Amygdala (tissue), 56 donors: ENCODE measurements at places on chromosomes 7 and 10.
A peak's percentile ranks its signal among the peaks of the same experiment; 100 is the strongest.

- no peak for DNase-seq
Measured at GRCh38 chr7:135991322-135991721, 14.2 kb upstream of the MTPN start.

GRCh38 chr7:151732292-151732691 lies 144.6 kb downstream of the PRKAG2 start:
- DNase-seq = no peak

DNA sequence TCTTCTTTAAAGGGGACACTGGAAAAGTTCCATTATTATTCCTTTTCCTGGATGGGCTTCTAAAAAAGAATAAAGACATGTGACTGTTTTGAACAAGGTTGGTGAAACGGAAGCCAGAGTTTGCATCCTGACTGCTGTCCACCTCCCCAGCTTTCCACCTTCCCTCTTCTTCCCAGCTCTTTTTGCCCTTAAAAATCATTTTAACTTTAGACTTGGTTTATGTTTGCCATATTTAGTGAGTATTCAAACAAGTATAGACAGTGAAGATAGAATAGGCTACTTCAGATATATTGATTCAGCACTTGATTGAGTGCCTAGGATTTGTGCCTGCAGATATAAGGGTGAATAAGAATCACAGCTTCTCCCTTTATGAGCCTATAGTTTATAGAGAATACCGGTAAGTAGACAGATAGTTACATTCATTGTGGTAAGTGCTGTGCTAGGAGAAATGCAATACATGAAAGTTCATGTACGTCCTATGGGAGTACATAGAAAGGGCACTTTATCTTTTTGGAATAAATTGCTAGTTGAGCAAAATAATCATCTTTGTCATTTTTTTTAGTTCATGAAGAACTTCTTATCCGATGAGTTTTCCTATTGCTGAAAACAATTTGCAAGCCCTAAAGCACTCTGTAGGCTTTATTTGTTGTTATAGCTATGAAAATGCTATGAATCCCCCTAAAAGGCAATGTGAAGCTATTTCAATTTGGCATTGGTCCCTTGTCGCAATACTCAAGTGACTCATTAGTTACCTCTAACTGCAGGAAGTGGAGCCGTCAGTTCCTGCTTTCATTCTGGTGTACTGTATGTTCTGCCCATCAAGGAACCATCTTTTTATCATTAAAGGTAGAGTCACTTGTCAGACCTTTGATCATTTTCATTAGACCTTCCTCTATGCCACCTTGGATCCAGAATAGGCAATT lies 57.2 kb upstream of the STRIP2 start:
- no peak for DNase-seq

DNA sequence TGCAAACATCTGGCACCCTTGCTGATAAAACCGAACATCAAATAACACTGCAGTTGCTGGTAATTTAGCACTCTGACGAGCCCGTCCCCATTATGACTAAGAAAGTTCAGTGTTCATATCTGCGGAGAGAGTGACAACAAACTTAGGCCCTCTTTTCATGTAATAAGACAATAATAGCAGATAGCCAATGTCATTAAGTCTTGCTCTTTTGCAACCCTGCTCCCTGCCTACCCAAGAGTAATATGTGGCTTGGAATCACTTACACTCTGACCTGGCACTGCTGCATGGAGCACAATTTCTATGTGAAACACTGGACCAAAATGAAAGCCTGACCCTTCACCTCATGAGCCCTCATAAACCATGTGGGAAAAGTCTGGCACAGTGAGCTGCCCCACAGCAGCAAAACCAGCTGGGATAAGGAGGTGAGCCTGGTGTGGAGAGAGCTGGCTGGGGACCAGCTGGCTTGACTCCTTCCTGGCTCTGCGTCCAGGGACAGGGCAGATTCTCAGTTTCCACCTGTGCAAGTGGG lies 86.5 kb downstream of the HIPK2 start:
- DNase-seq = no peak

GRCh38 chr7:131943646-131944045 lies 387.2 kb upstream of the PODXL start:
- DNase-seq = no peak

GRCh38 chr10:33336582-33337325 lies 2.3 kb upstream of the NRP1 start:
- peak; percentile 46 for DNase-seq

DNA sequence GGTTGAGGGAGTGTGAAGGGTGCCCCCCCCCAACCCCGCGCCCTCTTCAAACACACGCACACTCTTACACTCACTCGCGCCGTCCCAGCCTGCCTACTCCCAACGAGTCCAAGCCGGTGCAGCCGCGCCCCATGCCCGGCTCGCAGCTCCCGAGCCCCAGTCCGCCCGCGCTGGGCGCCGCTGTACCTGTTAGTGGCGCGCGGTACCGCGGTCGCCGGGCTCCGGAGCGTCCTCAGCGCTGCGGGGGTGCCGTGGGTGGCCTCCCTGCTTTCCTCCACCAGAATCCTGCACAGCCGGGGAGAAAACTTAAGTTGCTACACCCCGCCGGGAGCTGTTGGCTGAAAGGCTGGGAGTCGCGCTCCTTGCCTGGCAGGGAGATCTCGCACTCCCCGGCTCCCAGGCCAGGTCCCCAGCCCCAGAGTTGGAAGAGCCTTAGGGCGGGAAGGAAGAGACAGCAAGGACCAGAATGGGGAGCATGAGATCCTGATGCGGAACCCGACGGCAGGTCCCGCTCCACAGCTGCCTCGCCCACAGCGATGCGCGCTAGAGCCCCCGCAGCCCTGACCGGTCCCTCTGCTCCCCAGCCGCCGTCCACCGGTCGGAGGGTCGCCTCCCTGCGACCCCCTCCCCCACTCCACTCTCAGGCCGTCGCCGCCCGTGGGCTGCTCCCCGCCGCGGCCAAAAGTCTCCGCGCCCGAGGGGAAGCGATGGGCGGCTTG lies 863 bp downstream of the ST8SIA6 start:
- DNase-seq = no peak

- DNase-seq = no peak
Measured at GRCh38 chr7:47878662-47879061, 69.6 kb downstream of the PKD1L1 start.

GRCh38 chr7:93750986-93751385 lies 139.6 kb downstream of the TFPI2 start:
- DNase-seq = no peak

GRCh38 chr10:124303662-124304418 lies 114.9 kb downstream of the OAT start:
- no peak for DNase-seq

DNA sequence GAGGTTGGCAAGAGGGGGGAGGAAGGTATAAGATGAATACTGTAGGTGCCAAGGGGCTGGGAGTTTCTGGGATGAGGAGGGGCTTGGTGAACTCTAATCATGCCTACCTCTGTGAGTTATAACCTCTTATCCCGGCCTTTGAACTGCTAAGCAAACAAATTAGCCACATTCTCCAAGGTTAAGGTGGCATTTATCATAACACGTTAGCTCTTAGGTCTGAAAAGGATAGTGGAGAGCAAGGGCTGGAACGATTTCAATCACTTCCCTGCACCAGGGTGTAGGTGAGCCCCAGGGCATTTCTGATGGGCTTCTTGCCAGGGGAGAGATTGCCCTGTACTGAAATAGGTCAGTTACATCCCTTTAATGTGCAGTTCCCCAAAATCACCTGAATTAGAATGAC lies 28.6 kb upstream of the DMBT1 start:
- DNase-seq = no peak

DNA sequence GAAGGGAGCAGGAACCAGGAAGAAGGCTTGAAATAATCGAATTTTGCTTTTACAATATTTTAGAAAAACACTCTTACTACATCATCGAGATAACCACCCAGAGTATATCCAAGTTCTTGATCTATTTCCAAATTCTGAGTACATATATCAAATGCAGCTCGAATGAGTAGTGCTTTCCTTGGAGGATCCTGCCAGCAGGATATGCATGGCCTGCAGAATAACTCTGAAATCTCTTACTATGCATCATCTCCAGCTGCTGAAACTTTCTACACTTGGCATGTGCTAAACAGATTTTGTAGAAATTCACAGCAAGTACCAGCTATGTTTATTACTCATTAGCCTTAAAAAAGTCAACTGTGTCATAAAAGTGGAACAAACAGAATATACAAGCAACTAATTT lies 44.0 kb upstream of the ANK3 start:
- DNase-seq = no peak

- DNase-seq = no peak
Measured at GRCh38 chr7:89966067-89966664, 188.1 kb upstream of the STEAP1 start.

DNA sequence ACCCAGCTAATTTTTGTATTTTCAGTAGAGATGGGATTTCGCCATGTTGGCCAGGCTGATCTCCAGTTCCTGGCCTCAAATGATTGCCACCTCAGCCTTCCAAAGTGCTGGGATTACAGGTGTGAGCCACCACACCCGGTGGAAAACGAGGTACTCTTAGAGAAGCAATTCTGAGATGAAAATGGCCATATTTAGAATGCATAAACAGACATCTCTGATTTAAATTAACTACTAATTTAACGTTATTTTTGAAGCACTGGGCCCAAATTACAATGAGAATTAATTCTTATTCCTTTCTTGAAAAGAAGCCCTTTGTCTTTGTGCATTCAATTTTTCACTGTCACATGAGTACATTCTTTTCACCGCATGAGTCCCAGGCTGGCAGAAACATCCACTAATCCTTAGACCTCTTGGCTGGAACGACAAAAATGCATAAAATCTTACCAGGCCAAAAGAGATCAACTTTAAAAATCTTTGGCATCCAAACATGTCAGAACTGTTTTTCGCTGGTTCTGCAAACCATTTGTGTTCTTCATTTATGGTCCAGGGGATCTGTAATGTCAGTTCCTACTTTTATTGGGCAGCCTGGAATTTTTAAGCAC lies 60.1 kb upstream of the CAPZA2 start:
- no peak for DNase-seq

GRCh38 chr10:43227911-43228782 lies 38.7 kb downstream of the RASGEF1A start:
- no peak for DNase-seq

DNA sequence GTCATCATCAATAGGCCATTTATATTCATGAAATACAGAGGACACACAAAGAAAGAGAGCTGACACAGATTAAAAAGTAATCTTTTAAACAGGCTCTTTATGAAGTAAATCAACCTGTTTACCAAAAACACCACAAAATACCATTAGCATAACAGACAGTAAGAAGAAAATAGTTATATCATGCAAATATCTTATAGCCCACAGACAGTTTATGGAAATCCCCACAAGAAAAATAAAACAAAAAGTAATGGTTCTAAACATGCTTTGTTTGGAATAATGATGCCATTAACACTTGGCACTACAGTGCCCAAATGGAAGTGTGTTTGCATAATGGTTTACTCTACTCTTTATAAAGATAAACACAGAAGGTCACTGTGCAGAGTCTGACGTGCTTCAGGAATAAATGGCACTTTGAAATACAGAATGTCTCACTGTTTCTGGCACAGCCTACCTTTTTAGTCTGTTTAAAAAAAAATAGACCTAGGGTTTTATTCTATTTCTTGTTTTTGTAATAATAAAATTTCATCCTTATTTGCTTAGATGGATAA lies 30.1 kb downstream of the SEMA3D start:
- no peak for DNase-seq

DNA sequence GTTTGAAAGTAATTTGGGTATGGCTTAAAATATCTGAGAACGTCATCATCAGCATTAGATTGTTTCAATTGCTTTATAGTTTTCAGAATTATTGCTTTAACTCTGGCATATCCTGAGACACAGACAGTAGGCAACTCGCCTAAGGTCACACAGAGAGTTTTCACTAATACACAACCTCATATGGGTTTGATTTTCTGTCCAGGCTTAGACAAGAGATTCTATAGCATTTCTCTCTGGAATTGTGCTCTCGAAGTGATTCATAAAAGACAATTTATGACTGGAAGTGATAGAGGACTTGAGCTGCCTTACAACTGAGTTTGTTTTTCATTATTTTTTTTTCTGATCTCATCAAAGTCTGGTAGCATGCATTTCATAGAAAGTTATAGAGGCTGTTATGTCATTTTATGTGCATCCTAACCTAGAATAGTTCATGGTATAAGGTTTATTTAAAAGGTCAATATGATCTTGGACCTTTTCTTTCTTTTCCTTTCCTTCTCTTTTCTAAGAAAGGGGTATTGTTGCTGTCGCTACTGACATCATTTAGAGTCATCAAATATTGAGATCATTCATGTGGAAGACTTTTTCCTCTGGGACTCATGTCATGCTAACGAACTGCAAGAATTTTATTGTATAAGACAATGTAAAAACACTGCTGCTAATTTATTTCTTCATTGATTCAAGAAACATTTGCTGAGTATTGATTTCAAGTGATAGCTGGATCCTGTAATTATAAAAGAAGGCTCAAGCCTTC lies 278.2 kb downstream of the PLXDC2 start:
- DNase-seq = no peak

DNA sequence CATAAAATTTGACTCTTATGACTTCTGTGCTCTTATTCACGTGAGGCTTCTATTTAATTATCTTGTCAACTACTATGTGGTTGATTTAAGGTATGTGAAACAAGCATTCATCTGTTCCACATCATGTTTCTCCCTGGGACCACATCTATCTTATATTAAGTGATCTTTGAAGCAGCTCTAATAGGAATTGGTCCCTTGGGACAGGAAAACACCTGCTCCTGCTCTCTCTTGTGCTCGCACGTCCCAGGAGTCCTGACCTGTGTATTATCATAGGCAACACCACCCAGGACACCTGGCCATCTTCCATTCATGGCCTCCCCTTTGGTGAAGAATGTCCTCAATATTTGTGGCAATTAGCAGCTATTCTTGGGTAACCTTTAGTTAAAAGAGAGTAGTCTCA lies 269.2 kb downstream of the NRG3 start:
- no peak for DNase-seq

DNA sequence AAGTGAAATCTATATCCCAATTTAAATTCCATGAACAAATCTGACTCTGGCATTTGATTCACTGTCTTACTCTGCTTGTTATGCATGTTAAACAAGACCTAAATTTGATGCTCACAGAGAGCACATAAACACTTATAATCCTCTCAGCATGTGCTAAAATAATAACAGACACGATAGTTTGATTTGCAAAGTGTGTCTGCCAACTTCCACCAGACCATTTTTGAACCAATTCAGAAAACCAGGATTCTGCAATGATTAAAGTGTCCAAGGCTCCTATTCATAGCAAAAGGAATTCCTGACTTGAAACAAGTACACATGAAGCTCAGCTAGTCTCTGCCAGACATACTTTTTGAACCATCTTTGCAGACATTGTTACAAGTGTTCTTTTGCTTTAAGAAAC lies 11.2 kb downstream of the RBM20 start:
- no peak for DNase-seq

GRCh38 chr7:108307595-108307994 lies 148.6 kb downstream of the NRCAM start:
- no peak for DNase-seq
